Fibroblast of skin of abdomen (primary cell): ENCODE measurements at places on chromosomes 7 and 10.

- no peak for DNase-seq
Observed at GRCh38 chr10:44589181-44589943, 204.5 kb upstream of the CXCL12 start.

DNA sequence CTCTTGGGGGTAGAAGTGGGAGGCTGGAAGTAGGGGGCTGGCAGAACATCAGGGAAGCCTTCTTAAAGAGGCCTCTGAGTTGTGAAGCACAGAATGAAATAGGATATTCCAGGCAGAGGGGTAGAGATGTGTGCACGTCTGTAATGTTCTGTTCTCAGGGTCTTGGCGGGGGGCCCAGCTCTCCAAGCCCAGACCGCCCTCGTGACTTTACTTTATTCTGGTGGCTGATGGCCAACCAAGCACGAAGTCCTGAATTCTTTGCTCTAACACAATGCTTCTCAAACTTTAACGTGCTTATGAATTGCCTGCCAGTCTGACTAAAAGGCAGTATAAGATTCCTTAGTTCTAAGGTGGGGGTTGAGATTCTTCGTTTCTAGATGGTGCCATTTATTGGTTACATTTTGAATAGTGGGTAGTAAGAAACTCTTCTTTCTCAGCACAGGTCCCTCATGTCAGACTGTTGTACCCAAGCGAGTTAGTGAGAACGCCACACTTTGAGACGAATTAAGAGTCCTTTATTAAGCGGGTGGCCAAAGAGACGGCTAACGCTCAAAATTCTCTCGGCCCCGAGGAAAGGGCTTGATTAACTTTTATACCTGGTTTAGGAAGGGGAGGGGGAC, 8.2 kb downstream of the PRXL2A start:
- DNase-seq: peak; percentile 63

- no peak for DNase-seq
Observed at GRCh38 chr7:135970682-135971365, 6.3 kb downstream of the MTPN start.

GRCh38 chr10:88731296-88731695, 25.2 kb downstream of the LIPK start:
- no peak for DNase-seq

- peak; percentile 69 for DNase-seq
Observed at GRCh38 chr7:135253851-135254771, 20.5 kb downstream of the STRA8 start.

DNA sequence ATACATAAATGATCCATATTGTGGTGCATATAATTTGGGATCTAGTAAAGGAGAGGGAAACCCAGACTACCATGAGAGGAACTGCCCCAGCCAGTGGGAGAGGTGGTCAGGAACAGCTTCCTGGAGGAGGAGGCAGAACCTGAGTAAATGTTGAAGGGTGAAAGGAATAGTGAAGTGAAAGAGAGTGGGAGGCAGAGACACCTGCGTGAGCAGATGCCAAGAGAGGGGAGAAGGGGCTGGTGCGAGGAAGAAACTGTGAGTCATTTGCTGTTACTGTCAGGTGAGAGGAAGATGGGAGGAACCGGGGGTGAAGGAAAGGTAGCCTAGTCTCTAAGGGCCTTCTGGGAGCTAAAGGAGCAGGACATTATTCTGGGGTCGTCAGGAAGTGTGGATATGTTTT, 294.8 kb downstream of the GRID1 start:
- DNase-seq: no peak

DNA sequence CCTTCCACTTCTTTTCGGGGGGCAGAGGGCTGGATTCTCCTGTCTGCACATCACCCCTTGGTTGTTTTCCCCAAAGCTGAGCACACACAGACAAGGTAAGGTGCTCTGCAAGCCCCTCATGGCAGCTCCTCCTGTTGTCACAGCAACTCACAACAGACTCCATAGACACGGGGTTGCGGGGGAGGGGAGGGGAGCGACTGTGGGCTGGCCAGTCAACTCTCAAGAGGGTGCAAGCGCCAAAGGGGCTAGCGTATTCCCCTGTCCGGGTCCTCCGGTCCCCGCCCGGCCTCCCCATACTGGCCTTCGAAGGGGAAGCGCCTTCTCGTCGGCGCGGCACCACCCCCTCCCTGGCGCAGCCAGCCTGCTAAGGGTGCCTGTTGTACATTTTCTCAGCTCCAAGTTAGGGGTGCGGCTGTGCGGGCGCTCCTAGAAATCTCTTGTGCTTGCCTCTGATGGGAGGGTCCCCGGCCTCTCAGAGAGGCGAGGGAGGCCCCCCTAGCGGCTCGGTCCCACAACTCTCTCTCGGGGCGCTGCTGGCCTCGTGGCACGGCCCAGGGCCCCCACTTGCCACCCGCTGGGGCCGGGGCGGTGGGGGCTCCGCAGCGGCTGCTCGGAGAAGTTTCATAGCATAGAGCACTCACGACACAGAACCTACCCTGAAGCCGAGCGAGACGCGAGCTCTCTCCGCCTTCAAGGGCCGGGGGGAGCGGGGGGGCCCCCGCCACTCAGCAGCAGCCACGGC, 498 bp downstream of the RHOBTB1 start:
- DNase-seq: peak; percentile 58
